Endodermal cell (in vitro differentiated cells): ENCODE measurements at places on chromosomes 2 and 18.

- H3K4me3 ChIP-seq = no peak overlapping the region
- H3K4me1 ChIP-seq = peaks cover 5% of the 10 kb centered on the region
- H3K27ac ChIP-seq = no peak overlapping the region
- peaks cover 33% of the 10 kb centered on the region for H3K36me3 ChIP-seq
- DNase-seq = peak; percentile 64
Measured at GRCh38 chr2:219155054-219155644, 5.5 kb downstream of the NHEJ1 start.

DNA sequence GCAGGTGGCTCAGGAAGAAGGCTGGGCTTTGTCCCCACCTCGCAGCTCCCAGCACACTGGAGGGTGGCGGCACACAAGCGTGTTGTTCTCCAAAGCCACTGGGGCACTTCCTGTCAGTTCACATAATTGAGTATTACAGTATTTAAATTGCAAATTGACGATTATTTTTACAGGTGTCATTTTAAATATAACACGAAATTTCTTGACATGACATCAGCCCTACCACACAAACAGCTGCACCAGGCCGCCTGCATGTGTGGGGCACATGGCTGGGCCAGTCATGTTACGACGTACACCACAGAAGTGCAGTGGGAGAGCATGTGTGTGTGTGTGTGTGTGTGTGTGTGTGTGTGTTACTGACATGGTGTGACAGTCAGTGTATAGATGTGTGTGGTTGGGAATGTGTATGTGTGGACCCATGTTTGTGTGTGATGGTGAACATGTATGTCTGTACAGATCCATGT lies 155.6 kb downstream of the TTC32 start:
- H3K4me3 ChIP-seq = no peak overlapping the region
- DNase-seq = no peak
- H3K36me3 ChIP-seq = no peaks in the 10 kb centered on the region
- H3K27me3 ChIP-seq = no peaks in the 10 kb centered on the region
- no peak overlapping the region for H3K27ac ChIP-seq

DNA sequence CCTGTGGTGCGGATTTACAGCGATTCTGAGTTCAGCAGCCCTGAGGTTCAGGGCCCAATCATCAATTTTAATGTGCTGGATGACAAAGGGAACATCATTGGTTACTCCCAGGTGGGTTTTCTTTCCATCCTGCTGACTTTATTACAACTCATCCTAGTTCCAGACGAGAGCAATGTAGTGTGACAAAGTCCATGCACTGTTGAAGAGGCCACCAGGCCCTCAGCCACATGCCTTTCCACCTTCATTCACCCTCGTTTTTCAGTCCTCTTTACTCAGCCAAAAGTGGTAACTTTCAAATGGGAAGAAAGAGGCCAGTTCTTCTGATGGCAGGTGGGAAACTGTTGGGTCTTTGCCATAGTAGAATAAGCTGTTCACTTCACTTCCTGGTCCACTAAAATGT lies 17.9 kb downstream of the MOCOS start:
- no peaks in the 10 kb centered on the region for H3K36me3 ChIP-seq
- no peaks in the 10 kb centered on the region for H3K4me1 ChIP-seq
- peaks cover 34% of the 10 kb centered on the region for H3K27me3 ChIP-seq
- no peak for DNase-seq

GRCh38 chr18:57276829-57277228 lies 75.5 kb upstream of the ST8SIA3 start:
- no peaks in the 10 kb centered on the region for H3K36me3 ChIP-seq
- no peak overlapping the region for H3K4me3 ChIP-seq
- H3K27ac ChIP-seq = peak overlapping the region; percentile 59
- H3K4me1 ChIP-seq = peaks cover 3% of the 10 kb centered on the region
- peaks cover 5% of the 10 kb centered on the region for H3K27me3 ChIP-seq

GRCh38 chr2:231515603-231516002 lies 14.6 kb downstream of the NMUR1 start:
- no peaks in the 10 kb centered on the region for H3K4me1 ChIP-seq
- H3K4me3 ChIP-seq = no peak overlapping the region
- no peaks in the 10 kb centered on the region for H3K36me3 ChIP-seq
- H3K27ac ChIP-seq = no peak overlapping the region
- peaks cover 15% of the 10 kb centered on the region for H3K27me3 ChIP-seq
- no peak for DNase-seq
